ENCODE measurements at places on chromosomes 1 and 21. TPM values are rescaled to one million over a fixed set of nuclear protein-coding genes. Genes with fewer than 3 reads are reported as not detected.

DNA sequence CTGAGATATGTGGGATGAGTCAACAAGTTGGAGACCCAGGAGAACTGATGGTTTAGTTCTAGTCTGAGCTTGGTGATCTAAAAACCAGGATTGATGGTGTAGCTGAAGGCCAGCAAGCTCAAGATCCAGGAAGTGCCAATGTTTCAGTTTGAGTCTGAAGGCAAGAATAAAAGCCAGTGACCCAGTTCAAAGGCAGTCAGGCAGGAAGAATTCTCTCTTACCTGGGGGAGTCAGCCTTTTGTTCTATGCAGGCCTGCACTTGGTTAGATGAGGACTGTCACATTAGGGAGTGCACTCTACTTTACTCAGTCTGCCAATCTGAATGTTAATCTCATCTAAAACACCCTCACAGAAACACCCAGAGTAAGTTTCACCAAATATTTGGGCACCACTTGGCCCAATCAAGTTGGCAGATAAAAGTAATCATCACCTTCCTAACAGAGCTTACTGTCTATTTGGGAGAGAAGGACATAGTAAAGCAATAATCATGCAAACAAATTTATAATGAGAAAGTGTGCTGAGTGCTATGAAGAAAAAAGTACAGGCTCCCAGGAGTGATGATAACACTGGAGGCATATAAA is 63.4 kb downstream of the TSEN15 start:
- no peak for DNase-seq

OR2T2 gene
- not detected for total RNA-seq

NPPA gene
- total RNA-seq, result 0.80 TPM

DNA sequence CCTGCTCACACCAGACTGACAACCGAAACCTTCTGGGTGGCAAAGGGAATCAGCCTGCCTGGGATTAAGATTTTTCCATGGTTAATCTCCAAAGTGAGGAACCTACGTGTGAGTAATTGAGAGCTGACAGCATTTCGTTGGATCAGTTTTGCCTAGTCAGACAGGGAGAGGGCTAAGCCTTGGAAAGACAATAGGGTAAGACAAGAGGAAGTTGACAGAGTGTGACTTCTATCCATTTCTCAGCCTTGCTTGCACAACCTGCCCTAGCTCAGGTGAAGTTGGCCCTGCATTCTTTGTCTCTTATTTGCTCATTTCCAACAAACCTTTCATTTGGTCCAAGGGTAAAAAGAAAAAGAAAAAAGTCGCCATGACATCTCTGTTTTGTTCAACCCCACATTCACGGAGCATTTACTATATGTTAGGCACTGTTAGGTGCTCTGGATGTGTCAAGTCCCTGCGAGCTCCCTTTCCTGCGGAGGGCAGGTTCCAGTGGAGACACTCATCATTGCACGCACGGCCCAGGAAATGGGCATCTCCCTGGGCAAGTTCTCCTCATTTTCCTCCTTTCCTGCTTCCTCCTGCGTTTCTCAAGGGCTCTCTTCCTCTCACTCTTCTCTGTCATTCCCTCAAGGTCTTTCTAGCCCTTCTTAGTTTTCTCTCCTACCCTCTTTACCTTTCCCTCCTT is 23.3 kb downstream of the KIRREL1 start:
- no peak for DNase-seq
